Fibroblast of villous mesenchyme (primary cell): ENCODE measurements at places on chromosomes 4 and X. TPM values are rescaled to one million over a fixed set of nuclear protein-coding genes. Genes with fewer than 3 reads are reported as not detected.

DNA sequence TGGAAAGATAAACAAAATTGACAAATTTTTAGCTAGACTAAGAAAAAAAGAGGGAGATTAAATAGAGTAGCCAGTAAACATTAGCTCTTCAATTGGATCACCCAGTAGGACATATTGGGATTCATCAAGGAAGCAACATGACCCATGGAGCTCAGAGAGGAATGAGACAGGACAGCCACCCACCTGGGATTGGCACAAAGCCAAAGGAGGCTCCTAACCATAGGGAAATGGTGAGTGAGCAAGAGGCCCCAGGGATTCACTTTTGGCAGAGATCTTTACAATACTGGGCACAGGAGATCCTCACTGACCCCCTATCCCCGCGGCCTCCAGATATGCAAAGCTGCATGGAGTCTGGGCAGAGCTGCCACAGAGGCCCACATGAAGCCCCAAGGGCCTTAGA is 34.8 kb upstream of the CXCL6 start:
- DNase-seq, result no peak

DNA sequence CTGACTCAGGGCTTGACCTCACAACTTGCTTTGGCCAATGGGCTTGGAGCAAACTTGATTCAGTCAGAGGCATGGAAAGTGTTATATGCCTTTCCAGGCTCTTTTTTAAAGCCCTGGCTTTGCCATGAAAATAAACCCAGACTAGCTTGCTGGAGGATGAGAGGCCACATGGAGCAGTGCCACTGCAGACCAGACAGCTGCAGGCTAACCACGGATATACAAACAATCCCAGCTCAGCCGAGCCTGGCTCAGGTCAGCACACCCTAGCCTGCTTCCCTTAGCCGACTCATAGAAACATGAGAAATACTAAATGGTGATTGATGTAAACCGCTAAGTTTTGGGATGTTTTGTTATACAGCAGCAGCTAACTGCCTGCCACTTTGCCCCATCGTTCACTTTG is 345.1 kb downstream of the ARHGAP10 start:
- peak; percentile 39 for DNase-seq

GRCh38 chr4:6222761-6223292 is 22.5 kb upstream of the JAKMIP1 start:
- no peak for DNase-seq

DNA sequence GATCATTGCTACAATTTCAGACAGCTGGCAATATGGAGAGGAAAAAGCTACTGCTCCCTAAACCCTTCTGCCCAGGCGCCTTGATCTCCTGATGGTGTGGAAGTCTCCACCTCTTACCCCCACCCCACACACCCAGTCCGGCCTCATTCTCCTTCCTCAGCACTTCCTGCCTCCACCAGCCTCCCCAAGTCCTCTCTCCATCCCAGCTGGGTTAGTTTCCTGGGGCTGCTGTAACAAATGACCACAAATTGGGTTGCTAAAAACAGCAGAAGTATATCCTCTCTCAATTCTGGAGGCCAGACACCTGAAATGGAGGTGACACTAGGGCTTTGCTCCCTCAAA is 1.1 kb upstream of the CCNQ start:
- DNase-seq, result no peak

- DNase-seq, result no peak
These were observed 74.8 kb downstream of the WWC2 start for GRCh38 chr4:183173580-183174526.

DNA sequence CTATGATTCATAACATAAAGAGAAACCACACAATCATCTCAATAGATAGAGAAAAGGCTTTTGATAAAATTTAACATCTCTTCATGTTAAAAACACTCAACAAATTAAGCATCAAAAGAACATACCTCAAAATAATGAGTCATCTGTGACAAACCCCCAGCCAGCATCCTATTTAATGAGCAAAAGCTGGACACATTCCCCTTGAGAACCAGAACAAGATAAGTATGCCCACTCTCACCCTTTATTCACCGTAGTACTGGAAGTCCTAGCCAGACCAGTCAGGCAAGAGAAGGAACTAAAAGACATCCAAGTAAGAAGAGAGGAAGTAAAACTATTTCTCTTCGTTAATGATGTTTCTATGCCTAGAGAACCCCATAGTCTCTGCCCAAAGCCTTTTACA is 507.2 kb downstream of the PABPC4L start:
- DNase-seq, result no peak

DNA sequence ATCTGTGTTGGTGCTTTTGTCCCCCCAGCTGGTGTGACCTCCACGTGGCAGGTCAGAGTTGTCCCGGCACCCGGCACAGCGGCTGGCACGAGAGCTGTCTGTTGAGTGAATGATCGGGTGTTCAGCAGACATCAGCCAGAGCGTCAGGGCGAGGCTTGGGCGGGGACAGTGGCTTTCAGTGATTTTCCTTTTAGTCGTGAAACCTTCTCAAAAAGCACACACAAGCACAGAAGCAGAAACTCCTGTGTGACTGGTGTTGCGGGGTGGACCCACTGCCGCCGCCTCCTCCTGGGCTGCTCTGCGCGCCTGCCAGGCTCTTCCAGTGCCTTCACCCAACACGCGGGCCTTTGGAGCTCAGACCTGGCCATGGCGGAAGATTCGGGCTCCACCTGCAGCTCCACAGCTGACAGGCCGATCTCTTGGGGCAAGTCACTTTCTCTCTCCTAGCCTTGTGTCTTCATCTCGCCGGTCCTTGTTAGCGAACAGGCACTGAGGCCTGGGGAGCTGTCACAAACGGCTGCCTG is 51.4 kb upstream of the HGFAC start:
- no peak for DNase-seq

DNA sequence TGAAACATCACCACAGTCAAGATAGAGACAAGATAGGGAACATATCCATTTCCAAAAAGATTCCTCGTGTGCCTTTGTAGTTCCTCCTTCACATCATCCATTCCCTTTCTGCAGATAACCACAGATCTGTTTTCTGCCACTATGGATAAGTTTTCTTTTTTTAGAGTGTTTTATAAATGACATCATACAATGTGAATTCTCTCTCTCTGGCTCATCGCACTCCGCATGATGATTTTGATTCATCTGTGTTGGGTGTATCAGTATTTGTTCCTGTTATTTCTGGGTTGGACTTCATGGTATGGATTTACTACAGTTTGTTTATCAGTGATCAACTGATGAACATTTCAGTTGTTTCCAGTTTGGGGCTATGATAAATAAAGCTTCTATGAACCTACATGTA is 23.2 kb upstream of the ANXA3 start:
- DNase-seq, result peak; percentile 24

GRCh38 chrX:68843992-68844391 is 15.2 kb downstream of the EFNB1 start:
- no peak for DNase-seq

- DNase-seq, result no peak
These were observed 198.7 kb downstream of the TMA16 start for GRCh38 chr4:163693211-163693610.

GRCh38 chr4:53459548-53459947 is 82.1 kb downstream of the FIP1L1 start:
- DNase-seq, result peak; percentile 60

DNA sequence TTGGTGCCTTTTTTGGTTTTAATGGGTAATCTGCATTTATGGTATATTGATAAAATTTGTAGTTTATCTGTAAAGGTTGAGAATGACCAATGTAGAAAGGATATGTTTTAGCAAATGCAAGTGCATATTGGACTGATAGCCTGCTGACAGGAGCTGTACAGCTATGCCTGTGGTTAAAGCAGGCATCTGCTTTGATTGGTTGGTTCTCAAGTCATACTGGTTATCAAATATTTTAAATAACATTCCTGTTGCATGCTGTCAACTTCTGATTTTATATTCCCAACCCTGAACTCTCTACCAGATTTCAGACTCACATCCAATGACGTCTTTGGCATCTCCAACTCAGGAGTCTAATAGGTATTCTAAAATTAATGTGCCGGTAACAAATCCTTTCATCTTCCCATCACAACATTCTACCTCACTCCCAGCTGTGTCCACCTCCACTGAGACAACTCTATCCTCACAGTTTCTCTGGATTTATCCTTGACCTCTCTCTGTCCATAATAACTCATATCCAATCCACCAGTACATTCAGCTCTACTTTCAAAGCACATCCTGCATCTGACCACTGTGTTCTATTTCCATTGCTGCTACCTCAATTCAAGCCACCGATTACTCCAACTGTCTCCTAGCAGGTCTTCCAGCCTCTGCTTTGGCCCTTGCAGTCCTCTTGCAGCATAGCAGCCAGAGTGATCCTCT is 125.7 kb downstream of the CAMK2D start:
- peak; percentile 30 for DNase-seq

- DNase-seq, result peak; percentile 16
These were observed 107.7 kb downstream of the APOOL start for GRCh38 chrX:85111347-85111746.

- DNase-seq, result no peak
These were observed 1911.5 kb upstream of the AGA start for GRCh38 chr4:179353786-179354185.

DNA sequence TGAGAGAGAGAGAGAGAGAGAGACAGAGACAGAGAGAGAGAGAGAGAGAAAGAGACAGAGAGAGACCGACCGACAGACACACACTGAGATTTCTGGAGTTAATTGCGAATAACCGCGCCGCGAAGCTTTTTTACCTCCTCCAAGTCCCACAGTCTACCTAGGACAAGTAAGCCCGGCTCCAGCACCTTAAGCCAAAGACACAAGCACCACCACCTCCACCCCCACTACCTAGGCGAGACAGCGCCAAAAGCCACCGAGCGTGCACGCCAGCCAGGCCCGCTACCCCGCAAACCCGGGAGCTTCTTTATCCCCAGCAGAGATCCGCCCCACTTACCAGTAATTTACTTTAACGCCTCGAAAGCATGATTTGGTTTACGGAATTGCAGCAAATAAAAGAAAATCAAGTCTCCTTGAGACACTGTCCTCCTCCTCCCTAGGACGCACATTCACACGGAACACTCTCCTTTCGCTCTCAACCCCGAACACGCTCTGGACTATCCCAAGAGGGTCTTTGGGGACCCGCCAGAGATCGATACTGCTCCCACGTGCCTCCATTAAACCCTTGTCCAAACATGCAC is 649.6 kb upstream of the DIPK2B start:
- DNase-seq, result no peak

DNA sequence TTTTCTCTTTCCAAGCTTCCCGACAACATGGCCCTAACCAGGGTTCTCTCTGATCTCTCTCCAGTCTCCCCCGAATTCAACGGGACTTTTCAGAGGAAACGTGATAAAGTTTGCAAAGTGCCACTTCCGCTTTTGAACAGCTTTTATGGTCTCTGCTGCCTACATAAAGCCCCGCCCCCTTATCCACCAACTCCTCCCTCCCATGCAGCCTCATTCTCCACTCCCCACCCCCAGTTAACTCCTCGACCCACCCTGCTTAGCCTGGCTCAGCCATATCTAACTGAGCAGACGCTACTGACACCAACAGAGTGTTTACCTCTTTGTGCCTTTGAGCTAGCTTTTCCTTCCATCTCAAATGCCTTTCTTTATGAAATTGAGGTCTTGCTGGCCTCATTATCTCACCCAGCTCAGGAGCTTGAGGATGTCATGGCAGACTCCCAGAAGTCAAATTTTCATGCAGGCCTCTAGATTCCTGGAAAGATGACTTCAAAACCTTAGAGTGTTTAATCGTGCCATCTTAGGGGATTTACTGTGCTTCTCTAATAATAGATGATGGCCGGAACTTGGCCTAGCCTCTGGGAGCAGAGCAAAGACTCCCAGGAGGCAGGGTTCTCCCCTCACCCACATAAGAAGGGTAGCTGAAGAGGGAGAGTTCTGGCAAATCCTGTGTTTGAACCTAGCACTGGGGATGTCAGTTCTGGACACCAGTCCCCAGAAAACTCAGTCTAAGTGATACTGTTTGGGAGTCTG is 606.0 kb downstream of the BCOR start:
- no peak for DNase-seq

- DNase-seq, result peak; percentile 93
These were observed 208.8 kb downstream of the OR13H1 start for GRCh38 chrX:131752493-131753198.

DNA sequence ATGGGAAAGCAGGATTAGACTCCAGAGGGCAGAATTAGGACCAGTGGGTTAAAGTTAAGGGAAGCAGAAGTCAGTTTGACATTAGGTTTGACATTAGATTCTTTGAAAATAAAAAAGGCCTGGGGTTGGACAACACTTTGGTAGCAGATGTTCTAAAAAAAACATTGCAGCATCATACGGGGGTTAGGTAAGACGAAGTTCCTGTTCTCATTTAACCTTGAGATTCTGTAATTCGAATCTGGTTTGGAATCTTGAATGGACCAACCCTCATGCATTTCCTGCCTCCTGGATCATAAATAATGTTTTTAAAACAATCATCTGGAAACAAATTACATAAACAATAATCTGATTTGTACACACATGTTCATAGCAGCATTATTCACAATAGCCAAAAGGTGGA is 181.0 kb downstream of the SHROOM3 start:
- DNase-seq, result peak; percentile 71

- no peak for DNase-seq
These were observed 1.7 kb upstream of the USP27X start for GRCh38 chrX:49877397-49878101.

DNA sequence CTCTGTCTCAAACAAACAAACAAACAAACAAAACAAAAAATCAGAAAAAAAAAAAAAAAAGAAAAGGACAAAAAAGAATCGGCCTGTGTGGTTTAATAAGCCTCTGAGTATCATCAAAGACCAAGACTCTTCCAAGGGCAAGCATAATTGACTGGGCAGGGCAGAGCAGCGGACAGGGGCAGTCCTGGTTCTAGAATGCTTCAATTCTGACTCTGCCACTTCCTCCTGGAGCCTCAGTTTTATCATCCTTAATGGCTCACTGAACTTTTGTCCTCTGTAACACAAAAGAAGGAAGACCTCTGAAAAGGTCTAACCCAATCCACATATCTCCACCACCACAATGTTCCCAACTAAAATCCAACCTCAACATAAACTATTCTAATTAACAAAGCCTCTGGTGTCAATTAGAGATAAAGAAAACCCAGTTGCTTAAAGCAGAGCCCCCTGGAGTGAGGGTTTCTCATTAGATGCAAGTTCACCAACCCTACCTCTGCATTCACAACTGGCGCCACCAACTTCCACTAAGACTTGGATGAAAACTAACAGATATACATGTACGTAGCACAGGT is 51.7 kb downstream of the TBC1D9 start:
- no peak for DNase-seq

DNA sequence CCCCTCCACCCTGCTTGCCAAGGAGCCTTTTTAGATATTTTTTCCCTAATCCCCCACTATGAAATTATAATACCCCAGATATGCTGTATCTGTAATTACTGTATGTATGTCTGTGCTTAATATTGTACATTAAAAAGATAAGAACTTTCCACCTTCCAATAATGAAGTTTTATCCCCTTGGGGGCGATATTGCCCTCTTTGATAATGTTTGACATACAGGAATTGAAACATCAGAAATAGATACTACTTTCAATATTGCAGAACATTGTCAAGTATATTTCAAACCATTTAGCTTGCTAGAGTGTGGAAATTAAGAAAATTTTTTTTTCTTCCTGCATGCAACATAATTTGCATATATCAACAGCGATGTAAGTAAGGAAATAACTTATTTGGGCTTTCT is 58.9 kb downstream of the NAF1 start:
- DNase-seq, result peak; percentile 37

The TEC gene
- total RNA-seq, result 0.32 and 0.43 TPM in 2 replicates

The PPARGC1A gene
- 0.32 and 0.86 TPM in 2 replicates for total RNA-seq

The ANK2 gene
- total RNA-seq, result 15.1 and 23.2 TPM in 2 replicates

The MTMR8 gene
- total RNA-seq, result under 0.01 and 0.43 TPM in 2 replicates

The GLRA2 gene
- total RNA-seq, result 0.32 TPM in 1 of 2 replicates, not detected in the other

The MAGEA11 gene
- not detected in 2 replicates for total RNA-seq

The MAP3K15 gene
- under 0.01 TPM in 1 of 2 replicates, not detected in the other for total RNA-seq

The ARSJ gene
- 49.3 and 69.5 TPM in 2 replicates for total RNA-seq
